NCI-H1436 (cell line): ENCODE measurements at places on chromosomes 16 and 17.
A peak's percentile ranks its signal among the peaks of the same experiment; 100 is the strongest.

DNA sequence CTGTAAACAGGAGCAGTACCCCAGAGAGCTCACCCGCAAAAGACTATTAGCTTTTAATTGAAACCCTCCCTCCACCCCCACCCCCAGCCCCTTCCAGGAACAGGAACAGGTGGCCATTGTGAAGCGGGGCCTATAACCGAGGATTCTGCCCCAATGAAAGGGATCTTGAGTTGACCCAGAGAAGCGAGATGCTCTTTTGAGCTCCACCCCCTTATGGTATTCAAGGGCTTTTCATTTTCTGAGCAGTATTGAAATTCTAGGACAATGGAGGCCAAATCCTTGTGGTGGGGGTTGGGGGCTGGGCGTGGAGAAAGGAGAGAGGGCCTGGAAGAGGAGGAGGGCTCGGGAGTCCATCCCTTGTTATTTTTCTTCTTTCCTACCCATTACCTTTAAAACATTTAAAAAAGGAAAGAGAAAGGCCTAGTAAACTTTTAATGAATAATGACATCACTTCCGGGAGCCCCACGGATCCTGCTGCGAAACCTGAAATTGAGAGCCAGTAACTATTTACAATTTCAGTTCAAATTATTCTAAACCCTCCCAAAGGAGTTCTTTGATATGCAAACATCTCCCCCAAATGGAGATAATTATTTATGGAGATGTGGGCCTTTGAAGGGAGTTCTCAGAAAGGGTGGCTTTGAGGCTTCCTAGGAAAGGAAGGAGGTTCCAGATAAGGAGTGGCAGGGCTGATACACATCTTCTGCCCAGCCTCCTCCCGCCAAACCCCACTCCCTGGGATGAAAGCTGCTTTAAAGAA lies 30.5 kb downstream of the HS3ST3B1 start:
- no peak for DNase-seq

GRCh38 chr16:58027161-58027915 lies 1.8 kb downstream of the MMP15 start:
- DNase-seq, result no peak

DNA sequence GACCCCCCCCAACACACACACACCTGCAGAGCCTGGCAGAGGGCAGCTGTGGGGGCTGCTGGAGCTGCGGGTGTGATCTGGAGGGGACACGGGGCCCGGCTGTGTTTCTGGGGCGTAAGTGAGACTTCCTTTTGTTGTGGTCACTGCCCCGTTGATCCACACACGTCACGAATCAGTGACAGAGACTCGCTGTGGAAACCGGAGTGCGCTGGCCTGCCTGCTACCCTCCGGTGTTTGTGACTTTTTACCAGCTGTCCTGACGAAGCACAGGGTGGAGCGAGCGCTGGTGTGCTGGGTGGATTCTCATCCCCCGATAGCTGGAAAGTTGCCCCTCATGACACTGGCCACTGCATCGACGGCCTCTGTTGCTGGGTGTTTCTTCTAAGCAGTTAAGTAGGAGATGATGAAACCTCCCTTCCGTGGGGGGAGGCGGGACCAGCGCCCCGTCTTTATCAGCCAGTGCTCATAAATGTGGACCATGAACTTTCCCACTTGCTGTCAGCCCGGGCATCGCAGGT lies 2.3 kb downstream of the METRNL start:
- no peak for DNase-seq

GRCh38 chr17:41060052-41060604 lies at the start of gene KRTAP2-3:
Gene KRTAP2-3, minus strand, starts transcription at chr17:41060114. Its CDS starts 64 bp downstream, at chr17:41060050.
- DNase-seq, result no peak

- no peak for DNase-seq
Measured at GRCh38 chr16:7624871-7625766, 292.5 kb downstream of the RBFOX1 start.

GRCh38 chr17:4440021-4440420 lies 6.3 kb downstream of the SPNS3 start:
- DNase-seq, result no peak

- DNase-seq, result no peak
Measured at GRCh38 chr17:78818152-78818846, 22.3 kb downstream of the USP36 start.

GRCh38 chr17:57407287-57408070 lies 151.2 kb downstream of the MSI2 start:
- no peak for DNase-seq

GRCh38 chr17:39653662-39654331 lies 11.4 kb upstream of the TCAP start:
- DNase-seq, result peak; percentile 70

- no peak for DNase-seq
Measured at GRCh38 chr17:49899191-49899485, 51.3 kb upstream of the TAC4 start.

- no peak for DNase-seq
Measured at GRCh38 chr17:63930951-63931575, 1.1 kb downstream of the CD79B start.

DNA sequence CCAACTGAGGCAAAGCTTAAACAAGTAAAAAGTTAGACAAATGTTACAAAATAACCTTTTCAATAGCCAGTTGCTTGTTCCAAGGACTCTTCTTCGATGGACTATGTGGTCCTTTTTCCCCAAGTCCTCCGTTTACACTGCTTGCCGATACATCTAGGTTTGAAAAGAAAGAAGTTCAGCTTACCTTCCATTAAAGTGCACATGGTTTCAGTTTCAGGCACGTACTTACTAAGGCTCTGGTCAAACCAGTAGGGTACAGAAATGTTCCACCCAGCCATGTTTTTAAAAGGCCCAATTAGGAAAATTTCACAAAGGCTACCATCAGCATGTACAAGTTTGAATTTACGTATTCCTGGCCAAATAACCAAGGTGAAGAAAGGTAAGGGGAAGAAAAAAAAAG lies 2.1 kb downstream of the SRSF2 start:
- no peak for DNase-seq

DNA sequence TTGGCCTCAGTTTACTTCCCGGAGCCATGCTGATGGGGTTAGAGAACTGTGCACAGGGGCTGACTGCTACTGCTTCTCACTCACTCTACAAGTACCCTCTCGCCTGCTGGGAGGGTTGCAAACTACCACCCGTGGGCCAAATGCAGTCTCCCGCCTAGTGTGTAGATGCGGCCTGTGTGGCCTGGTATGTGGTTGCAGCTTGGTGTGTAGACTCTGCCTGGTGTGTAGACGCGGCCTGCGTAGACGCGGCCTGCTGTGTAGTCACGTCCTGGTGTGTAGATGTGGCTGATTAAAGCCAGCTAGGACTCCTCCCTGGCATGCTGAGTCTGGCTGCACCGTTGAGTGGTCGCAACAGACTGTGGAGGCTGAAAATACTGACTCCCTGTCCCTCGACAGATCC lies 7.3 kb downstream of the CANT1 start:
- DNase-seq, result no peak
